ENCODE measurements at places on chromosomes 3 and 15.

DNA sequence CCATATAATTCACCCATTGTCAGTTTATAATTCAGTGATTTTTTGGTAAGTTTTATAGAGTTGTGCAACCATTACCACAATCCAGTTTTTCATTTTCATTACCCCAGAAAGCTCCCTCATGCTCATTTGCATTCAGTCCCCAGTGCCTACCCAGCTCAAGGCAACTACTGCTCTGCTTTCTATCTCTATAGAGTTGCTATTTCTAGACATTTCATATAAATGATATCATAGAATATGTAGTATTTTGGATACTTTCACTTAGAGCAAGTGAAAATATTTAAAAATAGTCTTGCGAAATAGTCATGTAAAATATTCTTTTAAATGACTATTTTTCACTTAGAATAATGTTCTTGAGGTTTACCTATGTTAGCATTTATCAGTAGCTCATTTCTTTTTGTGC lies 42.1 kb downstream of the ZNF654 start:
- no peak for DNase-seq

GRCh38 chr15:40103864-40104271 lies 4.8 kb downstream of the BMF start:
- no peak for DNase-seq

GRCh38 chr3:25412269-25412668 lies 15.8 kb upstream of the RARB start:
- DNase-seq = no peak

DNA sequence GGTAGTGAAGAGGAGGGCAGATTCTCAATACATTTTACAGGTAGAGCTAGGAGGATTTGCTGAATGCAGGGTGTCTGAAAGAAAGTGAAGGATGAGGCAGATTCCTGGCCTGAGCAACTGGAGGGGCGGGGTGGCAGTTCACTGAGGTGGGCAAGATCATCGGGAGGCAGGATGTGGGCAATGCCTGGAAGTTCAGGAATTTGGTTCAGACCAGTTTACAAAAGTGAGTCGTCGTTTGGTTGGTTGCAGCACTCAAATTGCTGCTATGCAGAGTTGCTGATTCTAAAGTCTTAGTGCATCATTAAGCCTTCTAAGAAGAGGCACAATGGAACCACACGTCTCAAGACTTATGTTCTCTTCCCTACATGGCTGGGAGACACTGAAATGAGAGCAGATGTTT lies 134.0 kb downstream of the MFSD1 start:
- DNase-seq = no peak

DNA sequence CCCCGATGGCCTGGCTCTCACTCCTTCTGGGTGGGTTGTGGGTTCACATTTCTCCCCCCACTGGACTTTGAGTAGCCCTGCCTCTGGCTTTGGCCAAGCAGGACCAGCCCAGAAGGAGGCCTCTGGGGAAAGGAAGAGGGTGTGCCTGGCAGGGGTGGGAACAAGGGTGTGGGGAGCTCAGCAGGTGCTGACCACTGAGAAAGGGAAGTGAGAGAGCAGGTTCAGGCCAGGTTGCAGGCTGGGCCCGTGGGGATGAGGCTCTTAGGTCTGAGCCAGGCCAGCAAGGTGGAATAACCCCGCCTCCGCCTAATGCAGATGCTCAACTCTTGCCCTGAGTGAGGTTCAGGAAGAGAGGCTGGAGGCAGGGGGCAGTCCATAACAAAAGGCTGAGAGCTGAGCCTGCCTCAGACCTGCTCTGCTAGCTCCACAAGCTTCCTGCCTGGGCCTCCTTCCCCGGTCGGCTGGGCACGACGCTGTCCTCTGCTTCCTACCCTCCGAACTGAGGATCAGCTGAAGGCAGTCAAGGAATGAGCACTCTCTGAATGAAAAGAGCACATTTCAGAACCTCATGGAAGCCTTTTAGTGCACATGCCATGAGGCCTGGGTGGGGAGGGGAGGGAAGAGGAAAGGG lies 82.7 kb downstream of the TLE3 start:
- DNase-seq = no peak

DNA sequence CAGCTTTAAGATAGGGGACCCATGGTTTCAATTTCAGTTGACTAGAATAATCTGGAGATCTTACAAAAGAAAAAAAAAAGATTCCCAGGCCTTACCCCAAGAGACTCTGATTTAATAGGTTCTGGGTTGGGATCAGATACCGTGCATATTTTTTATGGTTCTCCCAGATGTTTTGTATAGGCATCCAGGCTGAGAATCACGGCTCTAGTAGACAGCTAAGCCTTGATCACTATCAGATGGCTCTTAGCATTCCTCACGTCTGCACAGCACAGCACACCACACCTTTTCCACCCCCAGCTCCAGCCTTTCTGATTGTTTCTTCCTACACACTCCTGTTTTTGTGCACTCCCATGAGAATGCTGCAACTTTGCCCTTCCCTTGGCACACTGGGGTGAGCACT lies 40.8 kb downstream of the TMEM45A start:
- no peak for DNase-seq

GRCh38 chr3:149796026-149796425 lies 3.7 kb upstream of the ANKUB1 start:
- no peak for DNase-seq

DNA sequence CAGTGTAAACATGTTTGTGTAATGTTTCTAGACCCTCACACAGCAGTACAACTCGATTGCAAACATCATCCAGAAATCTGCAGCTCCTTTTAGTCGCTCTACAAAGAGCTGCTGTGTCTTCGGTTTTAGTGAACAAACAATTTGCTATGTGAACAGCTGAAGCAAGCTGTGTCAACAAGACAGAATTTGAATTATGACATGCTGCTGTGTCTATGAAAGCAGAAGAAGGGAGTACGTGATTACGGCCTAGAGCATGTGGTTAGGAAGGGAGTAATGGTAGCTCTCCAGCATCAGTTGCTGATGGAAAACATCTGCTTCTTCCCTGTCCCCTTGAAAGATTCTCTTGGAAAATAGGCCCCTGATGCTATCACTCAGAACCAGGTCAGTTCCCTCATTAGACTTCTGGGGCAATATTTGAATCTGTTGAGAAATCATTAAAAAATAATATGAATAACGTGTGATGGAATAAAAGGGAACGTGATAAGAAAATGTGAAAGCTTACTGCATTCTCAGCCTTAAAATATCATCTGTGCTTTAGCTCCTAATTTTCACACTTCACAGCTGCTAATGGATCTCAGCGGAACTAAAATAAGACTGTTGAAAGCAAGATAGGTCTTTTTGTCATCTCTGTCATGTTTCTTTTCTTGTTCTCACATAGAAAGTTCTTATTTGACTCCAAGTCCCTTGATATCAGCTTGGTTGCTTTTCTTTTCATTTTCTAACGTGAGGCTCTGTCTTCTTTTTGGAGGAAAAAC lies 891.5 kb downstream of the ROBO2 start:
- DNase-seq = no peak

- DNase-seq = peak; percentile 68
Observed at GRCh38 chr3:3200632-3201212, 21.2 kb upstream of the CRBN start.

DNA sequence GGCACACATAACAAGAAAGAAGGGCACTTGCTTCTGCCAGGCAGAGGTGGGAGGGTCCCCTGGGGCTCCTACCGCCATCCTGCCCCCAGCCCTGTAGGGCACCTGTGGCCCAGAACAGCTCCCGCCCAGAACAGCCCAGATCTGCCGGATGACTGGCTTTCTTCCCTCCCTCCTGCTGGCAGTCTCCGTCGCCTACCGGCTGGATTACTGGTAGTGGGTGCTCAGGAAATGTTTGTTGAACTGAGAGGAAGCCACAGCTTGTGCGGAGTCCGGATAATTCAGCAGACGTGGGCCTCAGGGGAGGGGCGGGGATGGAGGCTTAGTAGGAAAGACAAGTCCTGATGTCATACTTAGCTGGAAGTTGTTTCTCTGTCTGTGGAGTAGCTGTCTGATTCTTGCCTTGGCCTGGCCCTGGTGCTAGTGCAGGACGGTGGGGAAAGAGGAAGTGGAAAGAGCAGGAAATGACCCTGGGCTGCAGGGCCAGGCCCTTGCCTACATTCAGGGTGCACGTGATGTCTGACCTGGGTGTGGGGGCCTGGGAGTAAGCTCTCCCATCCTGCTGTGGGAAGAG lies 6.7 kb downstream of the CCDC9B start:
- no peak for DNase-seq

DNA sequence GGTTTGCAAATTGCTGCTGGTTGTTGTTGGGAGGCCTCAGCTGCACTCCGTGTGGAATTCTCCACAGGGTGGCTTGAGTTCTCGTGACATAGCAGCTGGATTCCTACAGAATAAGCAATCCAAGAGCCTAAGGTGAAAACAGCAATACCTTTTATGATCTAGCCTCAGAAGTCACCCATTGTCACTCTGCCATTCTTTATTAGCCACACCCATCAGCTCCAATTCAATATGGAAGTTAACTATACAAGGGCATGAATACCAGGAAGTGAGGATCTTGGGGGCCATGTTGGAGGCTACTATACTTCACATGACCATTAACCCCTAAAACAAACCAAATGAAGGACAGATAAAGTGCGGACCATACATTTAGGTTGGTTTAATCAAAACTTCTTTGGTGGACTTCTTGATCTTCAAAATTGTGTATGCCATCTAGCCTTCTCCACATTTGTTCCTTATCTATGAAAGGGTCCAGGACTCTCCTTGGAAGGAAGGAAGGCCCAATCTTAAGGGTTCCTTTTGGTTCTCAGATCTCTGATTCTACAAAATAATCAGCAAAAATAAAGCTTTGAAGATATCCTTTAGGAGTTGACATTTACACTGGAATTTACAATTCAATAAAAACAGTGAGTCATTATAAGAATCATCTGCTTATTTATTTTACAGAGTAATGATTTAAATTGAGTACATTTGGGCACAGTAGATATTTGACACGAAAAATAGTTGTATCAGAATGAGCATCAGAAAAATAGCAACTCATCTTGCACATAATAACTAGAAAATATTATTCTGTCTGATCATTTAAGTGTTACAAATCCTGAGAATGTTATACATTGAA lies 21.5 kb downstream of the CIAO2A start:
- no peak for DNase-seq

GRCh38 chr3:152322756-152323155 lies 54.0 kb downstream of the MBNL1 start:
- peak; percentile 49 for DNase-seq

DNA sequence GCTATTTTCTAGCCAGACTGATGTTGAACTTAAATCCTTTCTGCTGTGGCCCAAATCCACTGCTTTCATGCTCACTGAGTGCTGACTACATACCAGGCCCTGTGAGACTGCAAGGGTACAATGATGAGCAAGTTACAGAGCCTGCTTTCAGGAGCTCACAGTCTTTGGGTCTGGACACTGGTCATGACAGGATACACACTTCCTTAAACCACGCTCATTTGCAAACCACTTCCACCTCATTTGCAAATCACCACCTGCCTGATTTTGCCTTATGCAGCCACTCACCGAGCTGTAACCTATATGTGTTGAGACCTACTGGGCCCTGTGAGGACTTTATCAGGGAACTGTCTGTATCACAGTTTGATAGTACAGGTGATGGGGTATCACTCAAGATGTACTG lies 50.2 kb upstream of the LRRC58 start:
- no peak for DNase-seq

DNA sequence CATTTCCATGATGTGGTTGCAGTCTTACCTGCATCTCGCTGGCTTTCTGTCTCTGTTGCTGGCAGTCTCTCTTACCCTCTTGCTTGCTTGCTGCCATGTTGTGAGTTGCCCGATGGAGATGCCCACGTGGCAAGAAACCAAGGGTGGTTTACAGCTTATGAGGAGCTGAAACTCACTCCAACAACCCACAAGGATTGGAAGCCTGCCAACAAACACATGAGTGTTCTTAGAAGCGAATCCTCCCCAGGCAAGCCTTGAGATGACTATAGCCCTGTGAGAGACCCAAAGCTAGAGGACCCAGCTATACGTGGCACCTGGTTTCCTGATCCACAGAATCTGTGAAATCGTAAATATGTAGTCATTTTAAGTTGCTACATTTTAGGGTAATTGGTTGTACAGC lies 490.9 kb upstream of the ADAMTS9 start:
- DNase-seq = no peak

DNA sequence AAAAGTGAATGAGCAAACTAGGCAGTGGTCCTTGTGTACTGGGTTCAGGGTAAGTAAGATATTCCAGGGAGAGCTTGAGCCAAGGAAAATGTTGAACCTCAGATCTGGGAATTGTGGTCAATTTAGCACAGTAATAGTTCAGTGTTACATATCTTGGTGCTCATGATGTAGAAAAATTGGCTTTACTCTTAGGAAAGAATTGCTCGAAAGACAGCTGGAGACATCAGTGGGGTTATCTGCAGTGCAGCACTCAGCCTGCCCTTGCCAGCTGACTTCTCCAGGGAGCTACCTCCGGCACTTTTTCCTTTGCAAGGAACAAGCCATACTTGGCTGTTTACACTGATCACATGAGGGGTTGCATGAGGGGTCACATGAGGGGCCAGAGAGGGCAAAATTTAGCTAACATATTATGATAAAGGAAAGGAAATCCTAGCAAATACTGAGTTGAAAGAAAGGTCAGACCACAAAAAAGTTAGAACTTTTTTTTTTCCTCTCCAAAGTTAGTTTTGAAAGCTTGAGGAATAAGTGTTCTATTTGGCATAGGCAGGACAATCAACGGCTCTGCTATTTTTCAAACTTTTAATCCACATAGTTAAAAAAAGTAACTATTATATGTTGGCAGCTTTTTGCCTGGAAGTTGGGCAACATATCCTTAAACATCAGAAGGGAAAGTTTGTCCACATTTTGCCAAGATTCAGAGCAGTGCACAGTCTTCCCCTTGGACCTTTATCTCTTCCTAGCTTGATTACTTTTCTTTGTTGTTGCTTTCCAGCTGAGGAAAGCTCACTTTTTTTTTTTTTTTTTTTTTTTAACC lies 92.4 kb downstream of the COL6A6 start:
- DNase-seq = no peak

DNA sequence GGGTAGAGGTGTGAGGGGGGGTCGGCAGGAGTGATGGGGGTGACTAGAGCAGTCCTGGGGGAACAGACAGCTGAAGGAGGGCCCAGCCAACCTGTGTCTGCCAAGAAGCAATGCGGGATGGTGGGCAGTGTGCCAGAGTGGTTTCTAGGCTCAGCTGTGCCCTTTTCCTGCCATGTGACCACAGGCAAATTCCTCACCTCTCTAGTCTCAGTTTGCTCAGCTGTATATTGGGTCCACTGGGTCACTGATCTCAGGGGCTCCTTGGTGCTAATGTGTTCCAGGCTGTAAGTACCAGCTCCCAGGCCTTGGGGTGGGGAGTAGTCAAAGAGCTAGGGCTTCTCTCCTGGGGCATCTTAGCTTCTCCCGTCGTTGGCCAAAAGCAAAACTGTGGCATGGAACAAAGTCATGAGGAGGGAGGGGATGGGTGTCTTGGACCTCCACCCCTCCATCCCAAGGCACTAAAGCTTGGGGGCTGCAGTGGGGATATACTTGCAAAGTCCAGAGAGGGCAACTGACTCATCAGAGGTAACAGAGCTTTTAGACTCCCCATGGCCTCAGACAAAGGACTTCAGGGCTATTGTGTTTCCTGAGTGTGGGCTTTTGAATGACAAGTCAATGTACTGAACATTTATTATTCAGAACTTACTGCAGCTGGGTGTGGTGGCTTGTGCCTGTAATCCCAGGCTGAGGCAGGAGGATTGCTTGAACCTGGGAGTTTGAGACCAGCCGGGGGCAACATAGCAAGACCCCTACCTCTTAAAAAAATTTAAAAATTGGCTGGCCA lies 20.9 kb downstream of the SMAD6 start:
- no peak for DNase-seq

Measured in activated CD4-positive, alpha-beta T cell treated with anti-CD3 and anti-CD28 coated beads, Interleukin-2, Interleukin-6, amounts not matched to agents 100 ng/mL and 50 ng/mL, durations not matched to agents 16 hours and 8 hours (primary cell).